ENCODE measurements at places on chromosomes 7 and 10. TPM values are rescaled to one million over a fixed set of nuclear protein-coding genes. Genes with fewer than 3 reads are reported as not detected.

Gene HTRA1
- total RNA-seq, result 35.6 TPM

Gene ANKRD30A
- not detected for total RNA-seq

Gene NEUROD6
- not detected for total RNA-seq

Gene SPDYE16
- not detected for total RNA-seq

DNA sequence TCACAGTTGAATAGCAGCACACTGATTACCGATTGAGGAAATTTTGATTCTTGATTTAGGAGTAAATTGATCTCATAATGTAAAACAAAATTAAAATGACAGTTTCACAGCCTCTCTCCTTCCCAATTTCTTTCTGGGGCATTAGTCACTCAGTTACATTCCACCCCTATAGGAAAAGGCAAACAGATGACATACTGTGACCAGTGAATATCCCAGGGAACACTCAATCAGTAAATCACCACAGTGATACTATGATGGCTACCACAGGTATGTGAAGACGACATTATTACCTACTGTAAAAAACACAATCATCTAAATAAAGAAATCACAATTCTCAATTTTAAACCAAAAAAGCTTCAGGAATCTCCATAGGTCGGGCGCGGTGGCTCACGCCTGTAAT lies 15.5 kb downstream of the CTTNBP2 start:
- DNase-seq, result no peak

GRCh38 chr10:96415891-96416554 lies 57.2 kb upstream of the OPALIN start:
- DNase-seq, result no peak

- DNase-seq, result no peak
Measured at GRCh38 chr7:21028186-21028585, 241.5 kb upstream of the SP8 start.

DNA sequence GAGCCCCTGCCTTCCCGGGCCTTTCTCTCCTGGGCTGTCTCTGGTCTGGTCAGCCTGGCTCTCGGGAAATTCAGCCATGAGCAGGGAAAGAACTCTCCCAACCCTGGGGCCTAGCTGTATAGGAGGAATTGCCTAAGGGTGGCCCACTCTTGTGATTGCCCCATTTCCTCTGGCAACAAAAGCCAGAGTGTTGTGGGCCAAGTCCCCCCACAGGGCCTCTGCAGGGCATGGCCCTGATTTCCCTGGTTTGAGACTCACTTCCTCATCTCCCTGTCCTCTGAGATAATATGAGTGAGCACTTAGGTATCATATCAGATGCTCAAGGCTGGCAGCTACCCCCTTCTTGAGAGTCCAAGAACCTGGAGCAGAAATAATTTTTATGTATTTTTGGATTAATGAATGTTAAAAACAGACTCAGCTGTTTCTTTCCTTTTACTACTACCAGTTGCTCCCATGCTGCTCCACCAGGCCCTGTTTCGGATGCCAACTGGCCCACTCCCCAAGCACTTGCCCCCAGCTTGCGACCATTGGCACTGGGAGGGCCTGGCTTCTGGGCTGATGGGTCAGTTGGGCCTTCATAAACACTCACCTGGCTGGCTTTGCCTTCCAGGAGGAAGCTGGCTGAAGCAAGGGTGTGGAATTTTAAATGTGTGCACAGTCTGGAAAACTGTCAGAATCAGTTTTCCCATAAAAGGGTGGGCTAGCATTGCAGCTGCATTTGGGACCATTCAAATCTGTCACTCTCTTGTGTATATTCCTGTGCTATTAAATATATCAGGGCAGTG lies 11.4 kb downstream of the IRF5 start:
- DNase-seq, result no peak

DNA sequence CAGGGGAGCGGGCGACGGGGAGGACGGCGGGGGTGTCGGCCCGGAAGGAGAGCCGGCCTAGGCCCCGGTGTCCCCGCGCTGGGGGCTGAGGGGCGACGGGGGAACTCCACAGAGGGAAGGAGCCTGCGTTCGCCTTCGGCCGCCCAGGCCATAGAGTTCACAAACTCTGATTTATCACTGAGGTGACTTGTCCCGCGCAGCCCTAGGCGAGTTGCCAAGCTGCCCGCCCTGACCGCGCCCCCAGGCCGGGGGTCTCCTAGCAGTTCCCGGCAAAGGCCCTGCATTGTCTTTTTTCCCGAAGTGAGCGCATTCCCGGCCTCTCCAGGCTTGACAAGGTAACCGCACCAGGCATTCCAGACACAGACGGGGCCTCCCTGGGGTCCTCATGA lies 2.9 kb upstream of the NKX6-2 start:
- DNase-seq, result no peak

GRCh38 chr7:130361681-130362080 lies 17.1 kb downstream of the CPA5 start:
- no peak for DNase-seq

GRCh38 chr7:134298902-134299683 lies 17.6 kb downstream of the SLC35B4 start:
- no peak for DNase-seq

- no peak for DNase-seq
Measured at GRCh38 chr7:64184376-64184775, 22.6 kb upstream of the ZNF735 start.

DNA sequence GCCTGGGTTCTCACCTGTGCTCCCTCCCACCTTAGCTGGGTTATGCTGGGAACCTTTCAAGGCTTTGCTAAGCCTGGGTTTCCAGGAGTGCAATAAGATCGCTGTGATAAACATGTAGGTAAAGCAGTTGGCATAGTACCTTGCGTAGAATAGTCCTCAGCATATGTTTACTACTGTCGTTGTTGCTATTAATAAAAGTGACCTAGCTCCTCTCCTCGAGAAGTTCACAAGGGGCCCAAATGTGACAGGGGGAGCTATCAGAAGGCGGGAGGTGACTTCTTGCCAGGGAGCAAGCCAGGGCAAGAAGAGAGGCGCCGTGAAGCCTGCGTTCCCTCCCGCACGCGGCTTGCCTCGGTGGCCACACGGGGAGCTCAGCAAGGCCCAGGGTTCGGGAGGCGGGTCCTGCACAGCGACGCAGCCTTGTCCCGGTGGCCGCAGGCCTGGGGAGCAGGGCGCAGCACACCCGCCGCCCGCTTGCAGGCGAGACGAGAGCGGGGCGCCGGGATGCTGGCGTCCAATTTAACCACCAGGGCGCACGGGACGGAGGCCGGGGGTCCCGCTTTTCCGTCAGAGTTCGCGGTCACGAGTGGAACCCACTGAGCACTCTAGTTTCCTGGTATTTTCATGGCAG lies 106.2 kb downstream of the SNX10 start:
- DNase-seq, result no peak

DNA sequence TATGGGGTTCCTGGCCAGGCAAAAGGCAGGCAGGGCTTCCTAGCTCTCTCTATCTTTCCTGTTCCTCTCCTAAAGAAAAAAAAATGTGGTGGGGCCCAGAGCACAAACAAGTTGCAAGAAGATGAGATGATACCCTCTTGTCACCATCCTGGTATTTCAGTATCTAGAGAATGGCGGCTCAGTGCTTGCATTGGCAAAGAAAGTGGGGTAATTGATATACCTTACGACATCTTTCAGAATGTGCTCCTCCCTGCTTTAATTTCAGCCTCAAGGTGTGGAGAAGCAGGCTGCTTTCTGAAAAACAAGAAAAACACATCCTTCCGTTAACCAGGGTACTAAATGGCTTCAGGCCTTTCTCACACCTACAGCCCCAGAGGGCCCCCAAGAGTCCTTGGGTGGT lies 34.5 kb upstream of the CUX1 start:
- DNase-seq, result no peak

GRCh38 chr10:6769704-6770417 lies 189.8 kb upstream of the PRKCQ start:
- DNase-seq, result no peak

DNA sequence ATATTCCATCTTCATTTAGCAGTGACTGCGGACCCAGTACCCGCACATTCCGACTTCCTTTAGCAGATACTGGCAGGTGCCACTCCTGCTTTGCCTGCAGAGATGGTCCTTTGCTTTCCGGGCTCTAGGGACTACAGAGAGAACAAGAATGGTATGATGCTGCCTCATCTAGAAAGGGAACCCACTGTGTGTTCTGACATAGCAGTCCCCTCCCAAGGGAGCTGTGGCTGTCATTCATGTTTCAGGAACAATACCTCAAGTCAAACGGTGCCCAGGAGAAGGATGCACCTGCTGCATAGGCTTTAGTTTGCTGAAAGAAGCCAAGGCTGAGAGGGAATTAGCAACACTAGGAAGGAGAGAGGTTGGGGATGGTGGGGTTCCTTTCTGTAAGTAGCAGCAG lies 15.9 kb upstream of the TMEM72 start:
- DNase-seq, result no peak

DNA sequence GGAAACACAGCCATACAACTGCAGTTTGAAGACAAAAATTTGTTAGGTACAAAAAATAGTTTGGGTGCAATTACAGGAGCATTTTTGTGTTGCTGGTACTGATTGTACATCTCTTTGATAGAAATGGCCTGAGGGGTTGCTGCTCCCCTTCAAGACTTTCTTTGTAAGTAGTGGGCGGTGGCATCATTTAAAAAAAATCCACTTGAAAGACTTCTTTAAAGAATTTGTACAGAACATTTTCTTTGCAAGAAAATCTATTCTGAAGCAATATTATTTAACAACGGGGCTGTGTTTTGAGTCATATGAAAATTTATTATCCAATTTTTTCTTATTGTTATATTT lies 144.1 kb upstream of the CAV2 start:
- DNase-seq, result no peak

GRCh38 chr10:74040200-74041126 lies 42.5 kb downstream of the VCL start:
- DNase-seq, result no peak

DNA sequence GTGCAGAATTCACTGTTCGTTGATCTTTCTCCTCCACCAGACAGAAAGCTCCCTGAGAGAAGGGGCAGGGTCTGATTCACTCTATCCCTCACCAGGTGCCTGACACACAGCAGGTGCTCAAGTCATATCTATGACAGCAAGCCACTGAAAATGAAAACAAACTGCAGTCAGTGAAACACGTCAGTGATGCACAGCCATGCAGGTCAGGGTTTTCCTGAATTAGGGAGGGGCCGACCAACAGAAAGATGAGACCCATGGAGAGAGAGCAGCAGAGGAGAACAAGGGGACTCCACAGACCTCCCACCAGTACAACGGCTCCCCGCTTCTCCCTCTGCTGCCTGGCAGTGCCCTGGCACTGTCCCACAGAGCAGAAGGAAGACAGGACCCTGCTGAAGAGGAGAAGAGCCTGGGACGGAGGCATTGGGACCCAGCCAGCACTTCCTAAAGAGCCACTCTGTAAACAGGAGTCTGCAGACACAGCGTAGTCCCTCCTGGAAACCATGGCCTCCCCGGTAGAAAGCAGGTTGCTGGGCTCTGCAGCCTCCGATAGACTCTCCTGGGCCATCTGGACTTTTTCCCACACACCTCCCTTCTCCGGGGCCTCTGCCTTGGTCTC lies 50.3 kb downstream of the FAM53B start:
- no peak for DNase-seq

DNA sequence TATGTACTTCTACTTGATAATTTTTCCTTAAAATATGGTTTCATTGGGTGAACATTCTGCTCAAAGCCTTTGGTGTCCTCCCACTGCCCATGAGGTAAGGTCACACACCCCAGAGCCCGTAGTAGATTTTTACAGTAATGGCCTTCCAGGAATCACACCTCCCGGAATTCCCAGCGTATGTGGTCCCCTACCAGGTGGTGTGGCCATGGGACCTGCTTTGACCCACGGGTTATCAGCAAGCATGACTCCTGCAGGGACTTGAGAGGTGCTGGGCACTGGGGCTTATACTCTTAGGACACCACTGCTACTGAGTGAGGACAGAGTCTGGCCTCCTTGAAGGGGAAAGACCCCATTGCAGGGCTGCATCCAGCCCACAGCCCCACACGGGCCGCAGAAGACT lies 42.2 kb downstream of the BAIAP2L1 start:
- DNase-seq, result no peak

- DNase-seq, result no peak
Measured at GRCh38 chr10:117457071-117457810, 82.0 kb upstream of the PDZD8 start.
